ENCODE measurements at places on chromosomes 4 and X.

DNA sequence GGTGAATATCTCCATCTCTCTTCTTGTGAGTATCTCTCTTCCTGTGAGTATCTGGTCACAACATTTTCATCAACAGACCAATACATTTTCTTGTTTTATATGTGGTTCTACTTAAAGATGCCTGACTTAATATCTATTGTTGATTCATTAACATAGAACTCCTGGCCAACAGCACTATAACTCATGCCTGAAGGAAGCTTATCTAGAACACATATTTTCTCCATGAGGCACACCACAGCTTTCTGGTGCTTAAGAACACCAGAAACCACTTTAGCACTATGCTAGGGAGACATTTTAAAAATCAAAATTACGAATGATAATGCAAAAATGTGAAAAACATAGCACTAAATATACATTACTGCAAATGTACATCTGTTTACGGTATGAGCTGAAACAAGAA is 190.4 kb downstream of the GABRB1 start:
- H3K4me3 ChIP-seq: no peak overlapping the region
- H3K27ac ChIP-seq: no peak overlapping the region
- DNase-seq: no peak
- no peaks in the 10 kb centered on the region for H3K36me3 ChIP-seq
- no peaks in the 10 kb centered on the region for H3K4me1 ChIP-seq

DNA sequence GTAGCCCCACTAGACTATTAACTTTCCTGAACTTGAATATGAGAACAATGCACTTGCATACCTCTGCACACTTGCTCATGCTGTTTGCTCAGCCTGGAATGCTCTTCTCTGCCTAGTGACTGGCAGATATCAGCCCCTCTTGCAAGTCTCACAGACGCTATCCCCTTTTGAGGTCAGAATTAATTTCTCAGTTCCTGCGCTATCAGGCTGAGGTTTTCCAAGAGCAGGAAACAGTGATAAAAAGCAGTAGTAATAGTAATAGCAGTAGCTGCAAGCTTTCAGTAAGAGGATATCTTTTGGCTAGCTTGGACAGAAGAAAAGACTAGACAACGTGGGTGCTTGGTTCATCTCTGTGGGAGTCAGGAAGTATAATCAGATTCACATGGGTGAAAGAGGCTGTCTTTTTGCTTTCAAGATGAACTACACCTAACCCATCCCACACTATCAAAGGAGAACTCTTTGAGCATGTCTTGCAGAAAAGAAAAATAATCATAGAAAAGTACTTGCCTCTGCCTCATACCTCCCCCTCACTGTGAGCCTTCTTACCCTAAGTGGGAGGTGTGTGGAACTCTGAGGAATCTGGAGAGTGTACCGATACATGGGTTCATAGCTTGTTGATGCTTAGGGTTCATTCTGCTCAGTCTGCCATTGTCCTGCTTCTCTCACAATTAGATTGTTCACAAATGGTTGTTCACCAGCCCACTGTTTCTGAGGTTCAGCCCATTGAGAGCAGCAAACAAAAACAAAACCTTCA is 11.3 kb upstream of the DRP2 start:
- DNase-seq: no peak
- peaks cover 18% of the 10 kb centered on the region for H3K4me1 ChIP-seq
- H3K36me3 ChIP-seq: no peaks in the 10 kb centered on the region
- H3K27me3 ChIP-seq: no peaks in the 10 kb centered on the region

- no peaks in the 10 kb centered on the region for H3K36me3 ChIP-seq
- H3K4me1 ChIP-seq: peaks cover 24% of the 10 kb centered on the region
- H3K27me3 ChIP-seq: no peaks in the 10 kb centered on the region
- H3K27ac ChIP-seq: peak within 1 kb of the TSS; percentile 69
These were observed at the start of gene SMIM14 for GRCh38 chr4:39638354-39639239. Gene SMIM14, minus strand, starts transcription at chr4:39638865. Its CDS starts 33,720 bp downstream, at chr4:39605145.

- no peaks in the 10 kb centered on the region for H3K27me3 ChIP-seq
- H3K4me3 ChIP-seq: no peak overlapping the region
- H3K27ac ChIP-seq: no peak overlapping the region
- peaks cover 23% of the 10 kb centered on the region for H3K4me1 ChIP-seq
- H3K36me3 ChIP-seq: peaks cover 28% of the 10 kb centered on the region
These were observed 5.2 kb downstream of the NAAA start for GRCh38 chr4:75935628-75936027.

DNA sequence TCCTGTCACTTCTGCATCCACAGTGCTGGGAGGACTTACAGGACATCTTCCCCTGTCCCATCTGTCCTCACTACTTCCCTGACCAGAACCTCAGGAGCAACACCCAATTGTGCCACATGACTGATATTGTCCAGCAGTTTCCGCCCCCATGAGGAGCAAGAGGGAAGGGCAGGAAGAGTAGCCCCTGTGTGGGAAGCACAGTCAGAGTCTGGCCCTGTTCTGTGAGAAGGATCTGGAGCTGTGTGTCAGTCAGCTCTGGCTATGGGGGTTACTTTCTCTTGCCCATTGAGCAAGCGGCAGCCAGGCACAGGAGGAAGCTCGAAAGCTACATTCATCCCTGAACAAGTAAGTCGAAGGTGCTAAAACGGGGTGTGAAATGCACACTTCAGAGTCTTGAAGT is 14.8 kb upstream of the TRIM60 start:
- no peak overlapping the region for H3K27ac ChIP-seq
- H3K4me1 ChIP-seq: no peaks in the 10 kb centered on the region
- H3K27me3 ChIP-seq: peaks cover 3% of the 10 kb centered on the region
- DNase-seq: peak; percentile 8

DNA sequence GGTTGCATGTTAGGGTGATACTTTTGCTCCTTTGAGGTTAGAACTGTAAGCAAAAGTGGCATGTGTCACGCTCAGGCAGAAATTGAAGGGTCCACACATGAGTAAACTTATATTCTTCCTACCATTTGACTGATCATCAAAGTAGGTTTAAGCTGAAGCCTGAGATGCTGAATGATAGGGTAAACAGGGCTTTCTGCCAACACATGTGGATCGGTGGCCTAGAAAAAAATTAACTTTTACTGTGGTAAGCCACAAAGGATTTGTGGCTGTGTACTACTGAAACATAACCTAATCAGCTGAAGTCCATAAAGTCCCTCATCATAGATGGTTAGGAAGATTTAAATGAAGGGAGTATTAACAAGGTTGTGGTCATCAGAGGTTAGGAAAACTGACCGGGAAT is 1070.1 kb downstream of the STPG2 start:
- H3K27me3 ChIP-seq: no peaks in the 10 kb centered on the region
- no peak overlapping the region for H3K27ac ChIP-seq
- H3K36me3 ChIP-seq: no peaks in the 10 kb centered on the region
- DNase-seq: no peak
- H3K4me1 ChIP-seq: no peaks in the 10 kb centered on the region

- H3K4me3 ChIP-seq: no peak overlapping the region
- DNase-seq: no peak
- no peak overlapping the region for H3K27ac ChIP-seq
- H3K27me3 ChIP-seq: no peaks in the 10 kb centered on the region
- peaks cover 2% of the 10 kb centered on the region for H3K4me1 ChIP-seq
These were observed 2.4 kb downstream of the CHRNA9 start for GRCh38 chr4:40337523-40337922.

All from activated naive CD4-positive, alpha-beta T cell treated with anti-CD3 and anti-CD28 coated beads for 36 hours (primary cell).